ENCODE measurements at places on chromosomes 1 and 21. TPM values are rescaled to one million over a fixed set of nuclear protein-coding genes. Genes with fewer than 3 reads are reported as not detected.

Gene EDARADD
- total RNA-seq, result 10.0 TPM

Gene FCRL6
- total RNA-seq, result not detected

Gene PRMT6
- total RNA-seq, result 19.1 TPM

Gene CD101
- total RNA-seq, result 1.8 TPM

Gene LRRC42
- total RNA-seq, result 49.2 TPM

Gene CRYAA
- not detected for total RNA-seq

Gene OR2AK2
- not detected for total RNA-seq

Gene OR6N2
- total RNA-seq, result not detected

Gene HAO2
- total RNA-seq, result not detected

Gene SPRR2B
- 1.0 TPM for total RNA-seq

Gene COL24A1
- under 0.01 TPM for total RNA-seq

Gene TMEM61
- 0.68 TPM for total RNA-seq

Gene LCE2A
- not detected for total RNA-seq

Gene VWA1
- total RNA-seq, result 18.4 TPM

Gene DOCK7
- total RNA-seq, result 29.0 TPM

Gene FCER1G
- total RNA-seq, result not detected

Gene CFHR5
- total RNA-seq, result not detected

Gene AMY1A
- not detected for total RNA-seq

Gene FCRL5
- not detected for total RNA-seq

Gene MGST3
- 34.9 TPM for total RNA-seq

Gene ZNF593OS
- not detected for total RNA-seq

Gene MTOR
- 40.0 TPM for total RNA-seq

Gene GBP4
- total RNA-seq, result 0.36 TPM

Gene DRAXIN
- total RNA-seq, result under 0.01 TPM

Gene GJA9
- under 0.01 TPM for total RNA-seq

Gene SYT11
- 0.34 TPM for total RNA-seq

Gene HTR1D
- total RNA-seq, result 0.07 TPM

Gene IBA57
- 2.7 TPM for total RNA-seq

Gene SLAMF1
- not detected for total RNA-seq

Gene OBSCN
- 50.3 TPM for total RNA-seq

Gene THBS3
- total RNA-seq, result 11.3 TPM

Gene CA14
- total RNA-seq, result not detected

Gene KIF21B
- 4.4 TPM for total RNA-seq

Gene MMP23B
- total RNA-seq, result 1.1 TPM

Gene HEYL
- not detected for total RNA-seq

Gene LYPD8
- total RNA-seq, result not detected

Gene LCE3D
- 35.9 TPM for total RNA-seq

Gene TEX38
- not detected for total RNA-seq

Gene SPATA17
- 0.34 TPM for total RNA-seq

Gene HRNR
- under 0.01 TPM for total RNA-seq

Gene CASQ1
- not detected for total RNA-seq

Gene LRRC7
- total RNA-seq, result 0.07 TPM

Gene TLR5
- total RNA-seq, result 7.9 TPM

Gene FPGT
- 12.6 TPM for total RNA-seq

Gene GPR153
- 17.9 TPM for total RNA-seq

Gene OR2T2
- total RNA-seq, result not detected
